ENCODE measurements at places on chromosomes 16 and 17. TPM values are rescaled to one million over a fixed set of nuclear protein-coding genes. Genes with fewer than 3 reads are reported as not detected.

DNA sequence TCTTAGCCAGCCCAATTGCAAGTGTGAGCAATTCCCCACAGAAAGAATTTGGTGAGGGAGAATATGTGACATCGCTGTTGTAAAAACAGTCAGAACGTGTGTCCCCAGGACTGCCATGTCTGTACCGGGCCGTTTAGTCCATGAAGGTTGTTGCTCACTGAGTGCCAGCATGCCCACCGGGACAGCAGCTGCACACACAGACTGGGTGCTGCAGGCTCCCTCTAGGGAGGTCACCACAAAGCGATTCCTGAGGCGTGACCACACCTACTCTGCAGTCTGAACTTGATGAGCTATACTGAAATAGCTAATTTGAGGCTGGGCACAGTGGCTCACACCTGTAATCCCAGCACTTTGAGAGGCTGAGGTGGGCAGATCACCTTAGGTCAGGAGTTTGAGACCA is 44.1 kb upstream of the ADORA2B start:
- DNase-seq, result no peak

Gene TGFB1I1
- polyA plus RNA-seq, result 52.7 TPM

Gene ST6GALNAC2
- 9.3 TPM for polyA plus RNA-seq

GRCh38 chr16:82456683-82457082 is 170.1 kb upstream of the CDH13 start:
- no peak for DNase-seq

DNA sequence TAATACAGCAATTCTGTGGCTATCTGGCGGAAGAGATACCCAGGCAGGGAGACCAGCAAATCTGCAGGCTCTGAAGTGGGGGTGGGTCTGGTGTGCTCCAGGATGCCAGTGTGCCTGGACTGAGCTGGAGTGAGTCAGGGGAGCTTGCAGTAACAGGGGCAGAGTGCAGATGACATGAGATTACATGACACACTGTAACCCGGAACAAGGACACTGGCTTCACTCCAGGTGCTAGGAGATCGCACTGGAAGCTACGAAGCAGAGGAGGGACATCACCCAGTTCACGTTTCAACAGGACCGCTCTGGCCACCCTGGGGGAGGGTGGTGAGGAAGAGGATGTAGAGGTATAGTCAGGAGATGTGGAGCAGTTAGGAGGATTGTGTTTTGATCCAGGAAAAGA is 475.6 kb downstream of the CDH13 start:
- DNase-seq, result no peak

- DNase-seq, result no peak
Observed at GRCh38 chr16:48011466-48011865, 144.3 kb downstream of the ABCC12 start.

Gene TNFRSF17
- 0.20 TPM for polyA plus RNA-seq
